ENCODE measurements at places on chromosomes 16 and 17.

DNA sequence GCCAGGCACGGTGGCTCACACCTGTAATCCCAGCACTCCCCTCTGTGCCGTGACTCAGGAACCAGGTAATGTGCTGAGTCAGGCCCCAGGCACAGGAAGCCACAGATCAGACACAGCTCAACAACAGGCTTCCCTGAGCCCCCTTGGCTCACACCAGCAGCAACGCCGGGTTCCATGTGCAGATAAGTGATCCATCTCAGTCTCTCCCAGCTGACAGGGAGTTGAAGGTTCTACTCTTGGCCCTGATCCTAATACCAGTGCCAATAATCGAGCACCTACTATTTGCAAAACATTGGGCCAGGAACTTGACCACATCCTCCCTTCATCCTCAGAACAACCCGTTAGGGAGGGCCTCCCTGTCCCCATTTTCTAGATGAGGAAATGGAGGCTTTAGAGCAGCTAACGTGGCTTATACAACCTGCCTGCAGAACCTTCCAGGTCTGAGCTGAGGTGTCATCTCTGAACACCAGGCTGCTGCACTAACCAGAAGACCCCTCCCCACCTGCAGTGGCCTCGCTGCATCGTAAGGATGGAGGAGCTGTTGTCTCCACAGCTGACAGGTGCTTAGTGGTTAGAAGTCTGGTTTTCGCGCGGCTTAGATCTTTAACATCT lies 64.8 kb upstream of the AMZ2 start:
- DNase-seq = no peak

- no peak for DNase-seq
These were observed 37.9 kb upstream of the CHMP6 start for GRCh38 chr17:80953471-80954315.

DNA sequence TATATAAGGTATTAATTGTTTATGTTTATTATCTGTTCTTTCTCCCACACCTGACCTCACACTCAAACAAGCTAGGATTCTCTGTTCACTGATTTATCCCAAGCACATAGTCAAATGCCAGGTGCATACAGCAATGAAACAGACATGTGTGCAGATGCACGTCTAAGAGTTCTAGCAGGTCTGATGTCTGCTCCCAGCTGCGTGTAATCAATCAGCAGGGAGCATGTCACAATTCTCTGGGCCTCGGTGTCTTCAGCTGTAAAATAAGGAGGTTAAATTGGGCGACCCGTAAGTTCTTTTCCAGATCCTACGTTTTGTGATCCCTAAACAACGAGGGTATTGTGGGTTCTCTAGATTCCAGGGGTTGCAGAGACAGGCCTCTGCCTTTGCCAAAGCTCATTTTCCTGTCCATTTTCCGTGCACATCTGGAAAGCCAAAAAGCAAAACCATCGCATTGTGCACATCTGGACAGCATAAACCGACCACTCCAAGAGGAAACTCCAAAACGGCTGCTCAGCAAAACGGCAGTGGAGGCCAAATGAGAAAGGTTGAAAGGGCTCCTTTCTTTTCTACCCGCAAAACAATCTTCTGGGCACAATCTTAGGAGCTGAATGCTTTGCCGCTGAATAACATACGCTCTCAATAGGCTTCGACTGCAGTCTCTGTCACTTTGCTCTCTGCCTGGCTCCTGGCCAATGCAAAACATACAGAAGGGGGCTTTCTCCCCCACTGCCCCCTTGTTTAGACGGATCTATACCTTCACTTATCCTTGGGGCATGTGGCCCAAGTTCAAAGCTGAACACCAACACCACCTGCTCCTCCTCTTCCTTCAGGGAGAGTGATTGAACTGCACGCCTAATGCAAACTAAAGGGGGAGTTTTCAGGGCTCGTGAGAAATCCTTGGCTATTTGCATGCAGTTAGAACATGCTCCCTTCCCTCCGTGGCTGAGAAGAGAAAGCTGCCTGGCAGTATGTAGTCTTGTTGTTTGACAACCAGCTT lies 426.3 kb downstream of the SLC39A11 start:
- no peak for DNase-seq

DNA sequence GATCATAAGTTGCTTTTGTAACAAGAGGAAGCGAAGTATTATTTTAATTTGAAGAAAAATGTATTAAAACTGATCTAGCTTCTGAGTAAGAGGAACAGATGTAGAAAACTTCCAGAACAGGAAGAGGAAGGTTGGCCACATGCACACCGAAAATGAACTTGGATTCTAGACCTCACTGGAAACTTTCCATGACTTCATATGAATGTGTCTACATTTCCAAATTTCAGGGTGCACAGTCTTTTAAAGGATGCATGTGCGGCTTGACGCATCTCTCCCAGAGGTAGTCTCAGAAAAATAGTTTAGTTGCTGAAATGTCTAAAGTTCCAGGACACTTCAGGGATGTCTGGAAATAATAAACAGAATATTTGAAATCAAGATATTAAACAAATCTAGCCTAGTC lies 275.1 kb upstream of the MYOCD start:
- DNase-seq = no peak

- DNase-seq = peak; percentile 48
These were observed 24.6 kb downstream of the GPT2 start for GRCh38 chr16:46908540-46909372.

DNA sequence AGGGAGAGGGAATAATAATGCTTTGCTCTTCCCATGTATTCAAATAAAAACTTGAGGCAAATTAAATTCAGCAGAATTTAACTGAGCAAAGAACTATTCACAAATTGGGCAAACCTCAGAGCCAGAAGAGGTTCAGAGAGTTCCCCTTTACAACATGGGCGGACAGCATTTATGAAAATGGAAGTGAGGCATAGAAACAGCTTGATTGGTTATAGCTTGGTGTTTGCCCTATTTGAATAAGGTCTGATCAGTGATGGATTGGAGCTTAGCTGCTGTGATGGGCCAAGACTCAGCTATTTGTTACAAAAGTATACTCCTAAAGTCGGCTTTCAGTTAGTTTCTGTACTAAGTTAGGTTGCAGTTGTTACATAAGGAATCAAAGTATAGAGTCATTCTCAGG lies 63.0 kb downstream of the TMEM100 start:
- DNase-seq = no peak

DNA sequence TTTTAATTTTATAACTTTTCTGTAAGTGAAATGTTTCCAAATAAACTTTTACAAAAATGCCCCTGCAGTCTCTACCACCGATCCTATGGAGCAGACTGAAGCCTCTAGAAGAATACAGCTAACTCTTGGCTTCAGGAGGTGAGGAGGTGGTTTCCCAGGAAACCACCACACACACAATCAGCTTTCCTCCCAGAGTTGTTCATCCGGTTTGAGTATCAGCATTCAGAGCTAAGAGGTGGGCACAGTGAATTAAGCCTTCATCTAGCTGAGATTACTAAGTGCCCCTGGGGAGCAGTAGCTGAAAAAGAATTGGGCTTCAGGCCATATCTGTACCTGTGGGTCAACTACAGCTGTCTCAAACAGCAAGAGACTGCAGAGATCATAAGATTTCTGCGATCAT lies 139.7 kb downstream of the AATF start:
- DNase-seq = peak; percentile 21

DNA sequence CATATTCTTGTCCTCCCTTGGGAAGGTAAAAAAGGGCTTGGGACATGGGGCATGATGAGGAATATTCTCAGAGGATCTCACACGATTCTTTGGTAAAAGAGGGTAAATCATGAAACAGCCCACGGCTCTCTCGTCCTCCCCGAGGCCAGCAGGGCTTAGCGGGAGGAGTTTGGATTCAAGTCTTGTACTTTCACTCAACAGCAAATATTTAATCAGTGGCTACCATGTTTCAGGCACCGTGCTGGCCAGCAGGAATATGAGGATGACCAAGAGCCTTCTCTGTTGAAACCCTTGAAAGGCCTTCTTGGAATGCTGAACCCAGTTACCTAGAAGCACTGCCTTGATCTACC lies 8.8 kb downstream of the MAP3K14 start:
- DNase-seq = no peak

DNA sequence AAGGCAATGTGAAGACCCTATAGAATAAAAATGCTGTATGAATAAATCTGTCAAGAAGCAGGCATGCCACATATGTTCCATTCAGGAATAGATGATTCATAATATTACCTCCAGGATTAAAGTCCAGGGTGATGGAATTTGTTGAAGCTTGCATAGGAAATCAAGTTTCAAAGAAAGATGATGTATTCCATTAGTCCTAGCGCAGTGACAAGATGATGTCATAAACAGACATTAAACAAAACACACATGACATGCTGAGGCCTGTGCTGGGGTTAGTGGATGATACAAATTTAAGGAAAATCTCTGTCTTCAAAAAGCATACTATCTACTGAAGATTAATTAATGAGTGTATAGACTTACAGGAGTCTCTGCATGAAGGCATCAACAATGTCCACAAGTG lies 1025.2 kb downstream of the CDH11 start:
- no peak for DNase-seq

DNA sequence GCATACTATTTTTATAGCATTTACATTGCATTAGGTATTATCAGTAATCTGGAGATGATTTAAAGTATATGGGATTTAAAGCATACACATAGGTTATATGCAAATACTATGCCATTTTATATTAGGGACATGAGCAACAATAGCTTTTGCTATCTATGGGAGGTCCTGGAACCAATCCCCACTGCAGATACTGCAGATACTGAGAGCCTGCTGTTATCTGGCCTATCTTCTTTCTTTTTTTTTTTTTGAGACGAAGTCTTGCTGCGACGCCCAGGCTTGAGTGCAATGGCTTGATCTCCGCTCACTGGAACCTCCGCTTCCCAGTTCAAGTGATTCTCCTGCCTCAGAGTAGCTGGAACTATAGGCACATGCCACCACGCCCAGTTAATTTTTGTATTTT lies 37.4 kb downstream of the STH start:
- DNase-seq = no peak

DNA sequence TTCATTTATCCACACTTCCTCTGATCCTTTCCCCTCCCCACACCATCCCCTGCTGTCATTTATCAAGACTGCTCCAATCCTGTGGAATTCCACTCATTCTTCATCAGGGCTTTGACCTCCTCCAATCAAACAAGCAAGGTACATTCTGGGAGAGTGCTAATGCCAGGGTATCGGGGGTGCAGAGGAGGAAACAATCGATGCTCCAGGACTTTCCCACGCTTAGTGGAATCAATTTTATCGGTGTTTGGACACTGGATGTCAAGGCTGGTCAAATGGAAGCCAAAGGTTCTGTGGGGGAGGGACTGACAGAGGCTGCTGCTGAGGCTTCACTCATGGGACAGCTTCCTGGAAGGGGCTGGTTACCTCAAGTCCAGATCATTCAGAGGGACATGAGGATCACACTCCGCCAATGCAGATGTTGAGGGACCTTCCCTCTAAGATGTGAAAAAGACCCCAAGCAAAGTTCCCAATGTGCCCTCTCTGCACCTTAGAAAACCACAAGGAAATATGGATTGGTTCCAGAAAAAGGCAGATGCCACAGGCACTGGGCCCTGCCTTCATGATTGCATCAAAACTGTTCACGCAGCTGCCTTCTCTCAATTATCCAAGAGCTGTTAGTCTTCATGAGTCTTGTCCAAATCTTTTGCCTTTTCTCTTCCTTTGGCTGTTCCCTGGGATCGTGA lies 44.7 kb upstream of the SOX9 start:
- no peak for DNase-seq

- no peak for DNase-seq
These were observed 1568.6 kb upstream of the GOT2 start for GRCh38 chr16:60302676-60303075.

GRCh38 chr17:16470265-16470664 lies 21.7 kb downstream of the LRRC75A start:
- DNase-seq = no peak

DNA sequence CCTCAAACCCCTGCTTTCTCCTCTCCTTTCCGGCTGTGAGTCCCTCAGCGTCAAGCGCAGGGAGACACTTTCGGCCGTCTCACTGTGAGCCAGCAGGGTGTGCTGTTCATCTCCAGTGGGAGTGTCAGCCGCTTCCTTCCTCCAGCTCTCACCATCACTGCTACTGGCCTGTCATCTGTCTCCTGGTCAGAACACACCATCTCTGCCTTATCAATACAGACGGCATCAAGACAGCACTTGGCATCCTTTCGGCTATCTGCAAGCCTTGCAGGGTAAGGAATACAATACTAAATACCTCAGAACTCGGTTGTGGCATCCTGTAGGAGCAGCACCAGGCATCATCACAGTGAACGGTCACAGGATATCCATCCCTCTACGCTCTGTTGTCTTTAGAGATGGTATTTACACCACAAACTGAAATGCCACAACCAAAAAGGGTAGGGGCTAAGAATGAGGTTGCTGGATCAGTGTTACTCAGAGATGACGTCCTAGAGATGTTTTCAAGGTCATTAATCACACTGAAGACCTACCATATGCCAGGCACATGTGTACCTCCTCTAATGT lies 20.7 kb upstream of the CMTM4 start:
- peak; percentile 62 for DNase-seq

DNA sequence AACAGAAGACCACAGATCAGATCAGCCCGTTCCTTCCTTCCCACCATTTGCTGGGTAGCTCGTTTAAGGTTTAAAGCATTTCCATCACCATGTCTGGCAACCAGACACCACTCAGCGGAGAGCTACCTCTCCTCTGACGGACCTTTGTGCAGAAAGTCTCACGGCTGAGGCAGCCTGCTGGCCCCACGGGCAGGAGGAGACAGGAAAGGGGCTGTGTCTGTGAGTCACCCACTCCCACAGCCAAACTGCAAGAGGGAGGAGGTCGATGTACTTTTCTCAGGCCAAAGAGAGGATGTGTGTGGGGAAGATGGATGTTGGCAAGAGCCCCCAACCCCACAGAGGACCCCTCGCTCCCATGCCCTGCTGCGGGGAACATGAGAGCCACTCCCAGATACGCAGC lies 92.1 kb downstream of the ZNF423 start:
- no peak for DNase-seq

All from iris pigment epithelial cell (primary cell).